SK-N-SH treated with all-trans-retinoic acid at 6 μM for 48 hours (cell line): ENCODE measurements at places on chromosomes 7 and 10.

GRCh38 chr10:71229726-71230655 lies 17.6 kb downstream of the UNC5B start:
- no peak for ATAC-seq

- ATAC-seq = no peak
Observed at GRCh38 chr7:120502132-120502531, 229.2 kb downstream of the KCND2 start.

DNA sequence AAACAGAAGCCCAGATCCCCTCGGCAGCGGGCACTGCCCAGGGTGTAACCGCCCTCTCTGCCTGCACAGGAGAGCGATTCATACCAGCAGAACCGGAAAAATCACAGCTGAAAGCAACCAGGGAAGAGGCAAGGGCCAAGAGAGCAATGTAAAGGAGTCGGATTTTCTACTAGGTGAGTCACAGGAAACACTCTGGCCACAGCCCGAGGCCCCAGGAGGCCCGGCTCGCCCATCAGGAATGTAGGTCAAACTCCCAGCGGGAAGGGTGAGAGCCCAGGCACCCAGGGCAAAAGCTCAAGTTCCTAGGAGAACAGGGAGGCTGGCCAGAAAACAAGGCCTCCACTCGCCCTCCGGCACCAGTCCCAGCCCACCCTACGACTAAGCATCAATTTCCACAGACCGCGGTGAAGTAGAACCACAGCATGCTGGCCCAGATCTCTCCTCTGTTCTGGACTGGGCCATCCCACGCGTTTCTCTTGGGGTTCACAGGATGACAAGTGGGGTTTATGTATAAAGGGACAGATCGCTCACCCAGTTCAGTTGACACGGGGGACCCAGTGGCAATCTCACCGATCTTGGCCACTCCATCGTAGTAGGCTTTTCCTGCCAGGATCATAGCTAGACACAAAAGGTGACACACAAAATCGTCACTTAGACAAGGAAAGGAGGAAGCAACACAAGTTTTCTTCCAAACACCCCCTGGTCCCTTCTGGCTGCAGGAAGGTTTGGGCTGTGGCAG lies 46.2 kb downstream of the BAIAP2L1 start:
- peak; percentile 92 for ATAC-seq

DNA sequence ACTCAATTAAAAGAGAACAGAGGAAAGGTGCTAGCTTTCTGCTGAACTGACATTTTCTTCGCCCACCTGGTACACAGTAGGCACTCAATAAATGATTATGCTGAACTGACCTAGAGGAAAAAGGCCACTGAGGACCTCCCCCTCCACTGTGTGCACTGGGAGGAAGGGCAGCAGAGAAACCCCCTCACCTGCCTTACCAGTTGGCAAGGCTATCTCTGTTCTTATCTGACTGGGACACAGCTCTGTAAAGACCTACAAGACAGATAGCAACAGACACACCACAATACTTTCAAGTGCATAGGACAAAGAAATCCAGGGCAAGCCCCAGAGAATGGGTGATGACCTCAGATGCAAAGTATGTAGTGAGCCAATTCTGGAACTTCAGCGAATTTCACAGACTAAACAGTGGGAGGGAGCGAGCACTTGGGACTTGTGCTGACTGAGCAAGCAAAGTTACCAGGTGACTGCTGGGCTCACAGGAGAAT lies 30.4 kb downstream of the PDLIM1 start:
- peak; percentile 96 for ATAC-seq

DNA sequence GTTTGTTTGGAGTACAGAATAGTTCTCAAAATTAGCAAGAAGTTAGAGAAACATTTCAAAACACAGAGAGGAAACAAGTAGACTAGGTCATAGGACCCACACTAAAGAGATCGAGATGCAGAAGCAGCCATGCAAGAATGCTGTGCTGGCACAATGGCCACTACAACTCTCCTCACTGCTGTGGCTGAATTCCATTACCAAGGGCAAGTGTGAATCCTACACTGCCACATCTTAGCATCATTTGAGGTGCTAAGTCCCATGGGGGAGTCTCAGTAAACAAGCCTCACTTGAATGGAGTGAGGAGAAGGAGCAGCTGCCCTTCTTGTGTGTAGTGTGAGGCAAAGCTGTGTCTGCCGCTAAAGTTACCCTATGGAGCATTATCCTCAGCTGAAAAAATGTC lies 56.7 kb downstream of the PCLO start:
- peak; percentile 28; the same call in 1 of the 3 replicates for ATAC-seq

- ATAC-seq = no peak
Observed at GRCh38 chr7:45589915-45590678, 15.9 kb downstream of the ADCY1 start.

DNA sequence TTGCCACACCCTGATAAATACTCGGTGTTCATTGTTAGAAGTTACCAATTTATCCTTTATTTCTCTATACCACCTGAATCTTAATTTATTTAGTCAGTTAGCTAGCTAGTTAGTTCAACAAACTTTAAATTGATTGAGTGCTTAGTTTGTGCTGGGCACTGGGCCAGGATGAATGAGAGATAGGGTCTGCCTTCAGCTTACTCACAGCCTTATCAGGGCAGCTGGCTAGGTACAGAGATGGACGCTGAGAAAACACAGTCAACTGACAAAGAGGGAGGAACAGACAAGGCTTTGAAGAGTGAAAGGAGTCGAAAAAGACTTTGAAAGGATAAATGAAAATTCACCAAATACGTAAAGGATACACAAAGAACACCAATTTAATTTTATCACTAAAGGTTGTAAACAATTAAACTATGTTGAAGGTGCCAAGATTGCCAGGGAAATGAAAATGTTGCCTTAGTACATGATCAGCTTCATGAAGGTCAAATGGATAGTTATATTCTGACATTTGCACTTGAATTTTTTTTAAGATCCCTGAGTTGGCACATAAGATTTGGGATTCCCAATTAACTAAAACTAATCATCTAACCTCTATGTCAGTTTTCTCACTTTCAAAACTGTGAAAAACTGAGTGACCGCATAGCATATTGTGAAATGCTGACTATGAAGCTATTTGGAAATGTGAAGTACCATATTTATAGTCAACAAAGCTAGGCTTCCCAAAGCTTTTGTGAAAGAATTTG lies 2.1 kb downstream of the CAV2 start:
- ATAC-seq = peak; percentile 22; the same call in 2 of the 3 replicates

- peak; percentile 84 for ATAC-seq
Observed at GRCh38 chr10:120735773-120736371, 115.3 kb upstream of the WDR11 start.
